ENCODE measurements at places on chromosomes 1 and 21. TPM values are rescaled to one million over a fixed set of nuclear protein-coding genes. Genes with fewer than 3 reads are reported as not detected.
A peak's percentile ranks its signal among the peaks of the same experiment; 100 is the strongest.

Gene VWA5B1
- total RNA-seq = not detected

Gene HTR6
- not detected for total RNA-seq

Gene MPL
- not detected for total RNA-seq

Gene NUF2
- total RNA-seq = 82.9 TPM

Gene CDC42
- 332 TPM for total RNA-seq

Gene DYNLT4
- 0.19 TPM for total RNA-seq

Gene SLAMF6
- not detected for total RNA-seq

GRCh38 chr1:204493145-204493983 lies 1.2 kb downstream of the PIK3C2B start:
- no peak for DNase-seq

DNA sequence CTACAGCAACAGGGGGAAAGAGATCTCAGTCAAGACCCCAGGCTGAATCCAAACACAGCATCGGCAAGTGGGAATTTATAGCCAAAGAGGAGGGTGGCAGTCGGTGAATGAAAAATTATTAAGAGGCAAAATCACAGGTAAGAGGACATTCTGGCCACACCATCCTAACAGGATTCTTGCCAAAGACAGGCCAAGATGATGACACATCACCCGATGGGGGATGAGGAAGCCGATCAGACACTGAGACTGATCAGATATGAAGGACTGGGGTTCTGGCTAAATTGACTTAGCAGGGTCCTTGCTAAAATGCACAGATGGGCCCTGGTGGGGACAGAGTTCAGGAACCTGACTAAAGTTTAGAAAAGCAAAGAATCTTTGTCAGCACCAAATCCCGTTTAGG lies 402.2 kb downstream of the SMYD3 start:
- DNase-seq = no peak

- no peak for DNase-seq
Measured at GRCh38 chr1:156154317-156154749, 948 bp downstream of the SEMA4A start.

- DNase-seq = no peak
Measured at GRCh38 chr1:46364612-46365011, 24.0 kb downstream of the NSUN4 start.

- no peak for DNase-seq
Measured at GRCh38 chr1:2433936-2434655, 21.7 kb upstream of the PEX10 start.

DNA sequence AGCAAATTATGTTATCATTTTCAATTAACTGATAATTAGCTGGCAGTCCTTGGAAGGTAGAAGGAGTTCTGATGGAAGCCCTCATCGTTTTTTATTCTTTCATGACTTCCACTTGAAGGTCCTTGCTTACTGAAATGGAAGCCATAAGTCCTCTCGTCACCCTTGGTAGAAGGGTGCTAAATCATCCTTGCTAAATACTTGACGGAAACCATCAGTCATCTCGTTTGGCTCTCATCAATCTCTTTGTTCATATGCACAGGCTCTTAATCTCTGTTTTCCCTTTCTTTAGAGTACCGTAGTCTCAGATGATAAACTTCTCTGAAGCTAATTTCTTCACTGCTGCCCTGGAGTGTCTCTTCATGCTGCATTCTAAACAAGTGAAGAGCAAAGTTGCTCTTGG lies 34.5 kb downstream of the UCK2 start:
- no peak for DNase-seq

- peak; percentile 72 for DNase-seq
Measured at GRCh38 chr1:85569122-85569521, 11.4 kb upstream of the CCN1 start.

GRCh38 chr1:2256435-2257244 lies 28.5 kb downstream of the SKI start:
- no peak for DNase-seq

- peak; percentile 93 for DNase-seq
Measured at GRCh38 chr1:171141688-171142415, 43.2 kb upstream of the FMO2 start.

All from LHCN-M2 (cell line).